ENCODE measurements at places on chromosomes 5 and 9. TPM values are rescaled to one million over a fixed set of nuclear protein-coding genes. Genes with fewer than 3 reads are reported as not detected.

OR1N1 gene
- total RNA-seq = not detected

RIC1 gene
- 14.1 TPM for total RNA-seq

CSNK1A1 gene
- 204 TPM for total RNA-seq

BTNL8 gene
- total RNA-seq = not detected

KIF20A gene
- 103 TPM for total RNA-seq

KIF24 gene
- total RNA-seq = 3.7 TPM

SAP30L gene
- total RNA-seq = 9.1 TPM

SPATA31C1 gene
- not detected for total RNA-seq

PTPRD gene
- 1.3 TPM for total RNA-seq

LIFR gene
- total RNA-seq = 20.0 TPM
